ENCODE measurements at places on chromosomes 7 and 10.

DNA sequence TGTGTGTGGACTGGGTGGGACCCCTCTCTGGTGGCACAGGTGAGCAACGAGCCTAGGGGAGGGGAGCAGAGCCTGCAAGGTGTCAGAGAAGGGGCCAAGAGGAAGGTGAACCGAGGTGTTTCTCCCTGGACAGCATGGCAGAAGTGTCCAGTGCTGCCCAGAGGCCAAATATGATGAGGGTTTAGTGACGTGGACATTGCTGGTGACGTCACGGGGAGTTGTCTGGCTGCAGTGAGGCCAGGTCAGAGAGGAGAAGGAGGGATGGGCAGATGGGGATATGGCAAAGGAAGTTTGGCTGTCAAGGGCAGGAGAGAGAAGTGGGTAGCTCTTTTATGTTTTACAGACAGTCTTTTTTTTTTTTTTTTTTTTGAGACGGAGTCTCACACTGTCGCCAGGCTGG lies 2.6 kb upstream of the ZNF853 start:
- DNase-seq, result no peak

- no peak for DNase-seq
Measured at GRCh38 chr10:44853148-44853734, 57.9 kb upstream of the TMEM72 start.

DNA sequence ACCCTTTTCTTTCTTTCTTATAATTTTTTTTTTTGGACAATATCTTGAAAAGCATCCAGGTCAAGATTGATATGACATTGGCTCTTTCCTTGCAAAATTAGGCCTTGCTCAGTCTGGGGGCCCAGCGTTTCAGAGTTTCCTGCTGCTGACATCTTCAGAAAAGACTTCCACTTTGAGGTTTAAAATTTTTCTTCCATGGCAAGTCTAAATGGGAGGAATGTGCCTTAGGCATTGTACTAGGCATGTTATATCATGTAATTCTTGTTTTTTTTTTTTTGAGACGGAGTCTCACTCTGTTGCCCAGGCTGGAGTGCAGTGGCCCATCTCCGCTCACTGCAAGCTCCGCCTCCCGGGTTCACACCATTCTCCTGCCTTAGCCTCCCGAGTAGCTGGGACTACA lies 48.9 kb upstream of the PDZD8 start:
- no peak for DNase-seq

DNA sequence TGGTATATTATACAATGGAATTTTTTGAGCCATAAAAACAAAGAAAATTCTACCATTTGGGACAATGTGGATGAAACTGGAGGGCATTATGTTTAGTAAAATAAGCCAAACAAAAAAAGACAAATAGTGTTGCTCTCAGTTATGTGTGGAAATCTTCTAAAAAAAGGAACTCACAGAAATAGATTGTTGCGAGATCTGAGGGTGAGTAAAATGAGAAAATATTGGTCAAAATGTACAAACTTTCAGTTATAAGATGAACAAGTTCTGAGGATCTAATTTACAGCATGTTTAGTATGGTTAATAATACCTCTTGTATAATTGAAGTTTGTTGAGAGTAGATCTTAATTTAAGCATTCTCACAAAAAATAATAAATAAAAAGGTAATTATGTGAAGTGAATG lies 291.2 kb downstream of the KIF20B start:
- no peak for DNase-seq

DNA sequence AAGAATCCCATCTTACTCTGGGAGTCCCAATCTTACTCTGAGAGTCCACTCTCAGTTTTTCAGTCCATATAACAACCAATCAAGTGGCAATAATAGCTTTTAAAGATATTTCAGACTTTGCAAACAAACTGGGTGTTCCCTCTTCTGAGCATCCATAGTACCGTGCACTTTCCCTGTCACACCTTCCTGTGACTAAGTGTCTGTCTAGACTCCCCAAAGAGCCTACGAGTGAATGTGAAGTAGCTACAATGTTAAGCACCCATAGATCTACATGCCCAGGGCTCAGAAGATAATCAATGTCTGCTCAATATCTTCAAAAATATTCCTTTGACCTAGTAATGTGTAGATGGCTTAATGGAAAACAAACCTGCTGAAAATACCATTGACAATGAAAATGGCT lies 95.6 kb upstream of the ASAH2 start:
- no peak for DNase-seq

DNA sequence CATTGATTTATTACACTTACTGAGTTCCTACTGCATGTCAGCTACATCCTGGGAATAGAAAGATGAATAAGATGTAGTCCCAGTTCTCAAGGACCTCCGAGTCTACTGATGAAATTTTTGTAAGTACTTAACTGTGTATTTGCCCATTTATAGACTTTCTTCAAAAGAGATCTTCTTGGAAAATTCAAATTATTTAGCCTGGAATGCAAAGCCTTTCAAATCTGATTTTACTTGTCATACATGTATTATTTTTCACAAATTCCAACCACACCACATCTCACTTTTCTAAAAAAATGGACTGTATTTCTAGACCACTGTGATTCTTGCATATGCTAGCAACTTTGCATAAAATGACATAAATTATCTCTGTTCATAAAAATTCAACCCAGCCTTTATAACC lies 581.3 kb downstream of the ATRNL1 start:
- DNase-seq, result no peak

DNA sequence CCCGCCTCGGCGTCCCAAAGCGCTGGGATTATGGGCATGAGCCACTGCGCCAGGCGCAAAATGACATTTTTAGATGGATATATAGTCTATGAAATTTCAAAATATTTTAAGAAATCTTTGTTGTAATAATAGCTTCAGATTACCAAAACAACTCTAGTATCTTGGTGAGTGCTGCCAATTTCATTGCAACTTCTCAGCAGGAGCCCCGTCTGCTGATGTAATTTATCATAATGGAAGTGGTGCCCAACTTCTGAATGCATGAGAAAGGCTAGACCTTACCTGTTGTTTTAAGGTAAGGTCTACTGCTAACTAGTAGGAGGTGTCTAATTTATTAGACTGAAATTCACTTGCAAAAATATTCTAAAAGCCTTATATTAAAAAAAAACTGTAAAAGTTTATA lies 20.0 kb downstream of the PDSS1 start:
- no peak for DNase-seq

GRCh38 chr7:41046221-41046761 lies 656.6 kb downstream of the INHBA start:
- DNase-seq, result no peak

GRCh38 chr7:41731493-41732435 lies 28.9 kb upstream of the INHBA start:
- peak; percentile 50 for DNase-seq

DNA sequence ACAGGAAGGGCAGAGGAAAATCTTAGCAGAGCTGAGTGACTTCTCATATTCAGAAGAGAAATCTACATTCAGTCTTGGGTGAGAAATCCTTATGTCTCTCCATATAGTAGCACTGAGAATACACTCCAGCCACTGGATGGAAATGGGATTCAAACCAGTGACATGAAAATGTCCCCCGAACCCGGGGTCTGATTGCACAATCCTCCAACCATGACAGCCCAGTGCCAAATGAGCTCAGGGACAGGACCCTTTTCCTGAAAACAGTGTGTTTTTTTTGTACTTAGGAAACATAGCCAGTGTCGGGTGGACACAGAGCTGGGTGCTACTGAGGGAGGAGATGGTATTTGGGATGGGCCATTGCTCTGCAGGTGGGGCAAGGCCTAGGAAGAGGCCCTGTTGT lies 185.6 kb downstream of the CXCL12 start:
- DNase-seq, result no peak

DNA sequence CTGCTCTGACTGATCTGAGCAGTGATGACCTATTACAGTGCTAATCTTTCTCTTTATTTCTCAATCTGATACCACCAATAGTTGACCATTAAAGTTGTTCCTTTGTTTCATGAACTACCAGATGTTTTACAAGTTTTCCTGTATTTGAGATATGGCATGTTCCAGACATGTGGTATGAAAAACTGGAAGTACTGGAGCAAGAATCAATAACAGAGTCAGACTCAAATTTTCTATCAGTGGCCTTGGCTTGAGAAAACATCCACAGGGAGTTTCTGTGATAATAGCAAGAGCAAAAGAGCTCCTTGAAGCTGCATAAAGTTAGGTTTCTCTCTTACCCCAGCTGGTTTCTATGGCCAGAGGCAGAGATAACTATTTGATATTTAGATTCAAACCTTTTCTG lies 469.0 kb upstream of the STEAP1 start:
- no peak for DNase-seq

- no peak for DNase-seq
Measured at GRCh38 chr7:129150199-129150996, 5.9 kb downstream of the TSPAN33 start.

Measured in Karpas-422 (cell line).